ENCODE measurements at places on chromosomes 5 and 9. TPM values are rescaled to one million over a fixed set of nuclear protein-coding genes. Genes with fewer than 3 reads are reported as not detected.

- no peaks in the 10 kb centered on the region for H3K27me3 ChIP-seq
- no peak for DNase-seq
- no peak overlapping the region for H3K27ac ChIP-seq
- H3K4me1 ChIP-seq: no peaks in the 10 kb centered on the region
Observed at GRCh38 chr5:122929001-122929400, 83.6 kb downstream of the SNX24 start.

NAIP gene
- polyA plus RNA-seq: 5.7 TPM

DNA sequence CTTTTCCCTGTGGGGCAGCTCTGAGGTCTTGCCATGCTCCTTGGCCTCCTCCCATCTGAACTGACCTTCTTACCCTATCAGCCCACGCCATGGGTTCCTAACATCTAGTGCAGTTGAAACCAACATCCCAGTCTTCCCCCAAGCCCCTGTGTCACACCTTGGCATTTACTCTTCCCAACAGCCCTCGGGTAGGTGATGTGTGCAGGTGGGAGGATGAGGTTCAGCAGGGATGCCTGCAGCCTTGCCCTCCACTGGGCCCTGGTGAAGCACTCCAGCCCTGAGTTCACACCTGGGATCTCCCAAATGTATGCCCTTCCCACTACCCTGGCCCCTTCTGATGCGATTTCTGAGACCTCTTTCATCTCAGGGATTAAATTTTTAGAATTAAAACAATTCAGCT lies 15.5 kb downstream of the IRX2 start:
- no peaks in the 10 kb centered on the region for H3K4me1 ChIP-seq
- no peak for DNase-seq
- H3K4me3 ChIP-seq: no peak overlapping the region
- no peak overlapping the region for H3K27ac ChIP-seq

CMYA5 gene
- polyA plus RNA-seq: 6.5 TPM

GRCh38 chr5:125154301-125155110 lies 408.1 kb upstream of the ZNF608 start:
- H3K27me3 ChIP-seq: no peaks in the 10 kb centered on the region
- H3K36me3 ChIP-seq: no peaks in the 10 kb centered on the region
- no peak overlapping the region for H3K27ac ChIP-seq
- DNase-seq: no peak
- no peak overlapping the region for H3K4me3 ChIP-seq

GRCh38 chr9:93532141-93532540 lies 44.2 kb upstream of the PHF2 start:
- H3K27me3 ChIP-seq: no peaks in the 10 kb centered on the region
- H3K4me3 ChIP-seq: no peak overlapping the region
- H3K27ac ChIP-seq: no peak overlapping the region

DNA sequence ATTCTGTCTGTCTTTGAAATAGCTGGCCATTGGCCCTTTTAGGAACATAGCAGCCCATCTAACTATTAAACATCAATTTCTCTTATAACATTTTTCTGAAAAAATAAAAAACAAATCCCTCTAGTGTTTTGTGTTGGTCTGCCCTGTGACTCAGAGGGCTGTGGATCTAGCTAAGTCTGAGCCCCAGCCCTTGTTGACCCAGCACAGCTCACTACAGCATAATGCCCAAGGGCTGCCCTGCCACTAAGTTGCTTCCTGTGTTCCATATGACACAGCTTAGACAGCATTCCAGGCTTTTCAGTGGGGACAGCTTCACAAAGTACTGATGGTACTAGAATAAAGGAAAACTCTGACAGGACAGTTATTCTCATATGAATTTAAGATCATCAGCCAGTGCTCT lies 136.0 kb downstream of the SCAMP1 start:
- no peak overlapping the region for H3K4me3 ChIP-seq
- H3K27me3 ChIP-seq: no peaks in the 10 kb centered on the region
- no peaks in the 10 kb centered on the region for H3K4me1 ChIP-seq

DDX4 gene
- polyA plus RNA-seq: not detected

PCDHA8 gene
- polyA plus RNA-seq: not detected

DNA sequence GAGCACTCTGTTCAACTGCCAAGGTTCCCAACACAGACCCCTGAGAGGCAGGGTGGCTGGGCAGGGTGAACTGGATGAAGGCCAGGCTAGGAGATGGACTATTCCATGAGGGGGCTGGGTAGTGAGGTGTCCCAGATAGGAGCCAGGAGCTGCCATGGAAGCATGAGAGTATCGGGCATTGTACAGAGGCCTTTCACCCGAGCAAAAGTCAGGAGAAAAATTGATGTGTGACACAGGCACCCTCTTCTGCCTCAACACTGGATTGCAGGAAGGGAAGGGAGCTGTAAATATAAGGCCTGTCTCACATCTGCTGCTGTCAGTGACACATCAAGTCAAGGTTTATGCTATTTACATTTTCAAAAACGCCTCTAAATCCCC lies 74.6 kb downstream of the UBAP1 start:
- no peak for DNase-seq
- H3K36me3 ChIP-seq: peaks cover 17% of the 10 kb centered on the region
- no peaks in the 10 kb centered on the region for H3K27me3 ChIP-seq
- no peak overlapping the region for H3K4me3 ChIP-seq

DNA sequence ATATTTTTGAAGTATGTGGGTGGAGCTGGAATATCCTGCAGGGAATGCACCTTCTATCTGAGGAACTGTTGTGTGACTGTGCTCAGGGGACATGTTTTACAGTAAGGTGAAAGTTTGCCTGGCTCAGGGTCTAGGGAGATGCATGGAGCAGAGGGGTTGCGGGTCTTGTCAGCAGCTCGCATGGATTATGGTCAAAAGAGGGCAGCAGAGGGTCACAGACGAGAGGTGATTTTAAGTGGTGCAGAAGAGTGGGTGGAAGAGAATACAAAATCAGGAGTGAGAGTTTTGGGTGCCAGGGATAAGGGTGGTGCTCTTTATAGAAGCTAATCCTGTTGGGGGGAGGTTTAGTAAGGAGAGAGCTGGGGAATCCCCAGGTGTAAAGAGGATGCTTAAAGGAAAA lies 53.5 kb upstream of the GRIN3A start:
- H3K27me3 ChIP-seq: no peaks in the 10 kb centered on the region
- no peaks in the 10 kb centered on the region for H3K4me1 ChIP-seq
- H3K4me3 ChIP-seq: no peak overlapping the region

GRCh38 chr9:133256686-133257091 lies 18.3 kb downstream of the ABO start:
- H3K4me1 ChIP-seq: peaks cover 24% of the 10 kb centered on the region
- H3K27me3 ChIP-seq: no peaks in the 10 kb centered on the region
- no peak overlapping the region for H3K4me3 ChIP-seq
- H3K27ac ChIP-seq: peak overlapping the region; percentile 87
- H3K36me3 ChIP-seq: peaks cover 2% of the 10 kb centered on the region

PROB1 gene
- polyA plus RNA-seq: 1.5 TPM

- H3K27ac ChIP-seq: no peak overlapping the region
- no peaks in the 10 kb centered on the region for H3K4me1 ChIP-seq
- no peak overlapping the region for H3K4me3 ChIP-seq
- DNase-seq: peak; percentile 22
- H3K27me3 ChIP-seq: no peaks in the 10 kb centered on the region
- H3K36me3 ChIP-seq: no peaks in the 10 kb centered on the region
Observed at GRCh38 chr9:130304116-130304515, 38.6 kb downstream of the HMCN2 start.

Data from kidney (tissue), 22 donors.